ENCODE measurements at places on chromosomes 16 and 17.

- no peak overlapping the region for H3K4me3 ChIP-seq
- no peak overlapping the region for H3K27ac ChIP-seq
- DNase-seq, result no peak
Observed at GRCh38 chr17:21171309-21171922, 42.5 kb downstream of the TMEM11 start.

DNA sequence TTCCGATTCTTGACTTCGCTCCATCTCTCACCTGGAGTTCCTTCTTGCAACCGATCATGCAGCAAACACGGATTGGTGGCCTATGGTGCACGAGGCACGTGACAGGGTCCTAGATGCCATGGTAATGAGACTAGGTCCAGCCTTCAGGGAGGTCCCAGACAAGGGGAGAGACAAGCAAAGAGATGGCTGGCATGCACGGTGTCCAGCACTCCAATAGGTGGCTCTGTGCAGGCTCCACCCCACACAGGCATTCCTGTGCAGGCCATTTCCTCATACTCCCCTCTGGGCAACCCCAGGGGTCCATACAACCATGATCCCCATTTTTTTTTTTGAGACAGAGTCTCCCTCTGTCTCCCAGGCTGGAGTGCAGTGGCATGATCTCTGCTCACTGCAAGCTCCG lies 31.3 kb downstream of the WNT9B start:
- H3K36me3 ChIP-seq, result no peaks in the 10 kb centered on the region
- no peak for DNase-seq
- H3K4me3 ChIP-seq, result no peak overlapping the region
- peaks cover 3% of the 10 kb centered on the region for H3K4me1 ChIP-seq
- H3K27ac ChIP-seq, result no peak overlapping the region

GRCh38 chr16:50598936-50599361 lies 50.8 kb downstream of the NKD1 start:
- no peaks in the 10 kb centered on the region for H3K27me3 ChIP-seq
- DNase-seq, result no peak
- no peaks in the 10 kb centered on the region for H3K36me3 ChIP-seq
- H3K4me1 ChIP-seq, result peaks cover 8% of the 10 kb centered on the region
- no peak overlapping the region for H3K4me3 ChIP-seq

DNA sequence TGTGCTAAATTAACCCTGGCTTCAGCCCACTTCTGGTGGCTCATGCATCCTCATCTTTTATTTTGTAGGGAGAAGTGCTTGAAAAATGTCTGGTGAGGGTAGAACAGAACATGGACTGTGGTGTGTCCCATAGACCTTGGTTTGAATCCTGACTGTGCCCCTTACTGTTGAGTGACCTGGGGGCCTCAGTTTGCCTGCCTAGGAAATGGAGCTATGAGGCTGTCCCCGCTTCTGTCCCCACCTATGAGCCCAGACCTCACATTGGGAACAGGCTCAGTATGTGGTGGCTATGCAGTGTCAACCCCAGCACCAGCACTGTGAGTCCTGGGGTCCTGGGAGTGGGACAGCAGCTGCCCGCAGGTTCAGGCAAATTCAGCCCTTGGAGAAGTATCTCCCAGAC lies 186.3 kb upstream of the GSE1 start:
- no peaks in the 10 kb centered on the region for H3K27me3 ChIP-seq
- no peak for DNase-seq

DNA sequence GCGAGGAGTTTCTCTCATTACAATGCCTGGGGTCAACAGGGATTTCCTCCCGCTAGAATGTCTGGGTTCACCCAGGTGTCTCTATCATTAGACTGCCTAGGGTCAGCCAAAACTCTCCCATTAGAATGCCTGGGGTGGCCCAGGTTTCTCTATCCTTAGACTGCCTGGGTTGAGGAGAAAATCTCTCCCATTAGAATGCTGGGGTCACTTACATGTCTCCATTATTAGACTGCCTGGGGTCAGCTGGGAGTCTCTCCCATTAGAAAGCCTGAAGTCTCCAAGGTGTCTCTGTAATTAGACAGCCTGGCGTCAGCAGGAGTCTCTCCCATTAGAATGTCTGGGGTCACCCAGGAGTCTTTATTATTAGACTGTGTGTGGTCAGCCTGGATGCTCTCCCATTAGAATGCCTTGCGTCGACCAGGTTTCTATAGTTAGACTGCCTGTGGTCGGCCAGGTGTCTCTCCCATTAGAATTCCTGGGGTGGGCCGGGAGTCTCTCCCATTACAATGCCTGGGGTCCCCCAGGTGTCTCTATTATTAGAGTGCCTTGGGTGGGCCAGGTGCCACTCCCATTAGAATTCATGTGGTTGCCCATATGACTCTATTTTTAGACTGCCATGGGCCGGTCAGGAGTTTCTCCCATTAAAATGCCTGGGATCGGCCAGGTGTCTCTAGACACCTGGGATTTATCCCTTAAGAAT lies 2272.1 kb downstream of the TP53TG3F start:
- no peak for DNase-seq
- no peaks in the 10 kb centered on the region for H3K36me3 ChIP-seq
- H3K4me1 ChIP-seq, result no peaks in the 10 kb centered on the region
- H3K4me3 ChIP-seq, result no peak overlapping the region
- H3K27me3 ChIP-seq, result no peaks in the 10 kb centered on the region
- no peak overlapping the region for H3K27ac ChIP-seq

Data from common myeloid progenitor, CD34-positive (primary cell).